ENCODE measurements at places on chromosomes 2 and 18. TPM values are rescaled to one million over a fixed set of nuclear protein-coding genes. Genes with fewer than 3 reads are reported as not detected.

GRCh38 chr2:109373791-109374547 is 239.8 kb downstream of the SEPTIN10 start:
- DNase-seq: peak; percentile 62

DNA sequence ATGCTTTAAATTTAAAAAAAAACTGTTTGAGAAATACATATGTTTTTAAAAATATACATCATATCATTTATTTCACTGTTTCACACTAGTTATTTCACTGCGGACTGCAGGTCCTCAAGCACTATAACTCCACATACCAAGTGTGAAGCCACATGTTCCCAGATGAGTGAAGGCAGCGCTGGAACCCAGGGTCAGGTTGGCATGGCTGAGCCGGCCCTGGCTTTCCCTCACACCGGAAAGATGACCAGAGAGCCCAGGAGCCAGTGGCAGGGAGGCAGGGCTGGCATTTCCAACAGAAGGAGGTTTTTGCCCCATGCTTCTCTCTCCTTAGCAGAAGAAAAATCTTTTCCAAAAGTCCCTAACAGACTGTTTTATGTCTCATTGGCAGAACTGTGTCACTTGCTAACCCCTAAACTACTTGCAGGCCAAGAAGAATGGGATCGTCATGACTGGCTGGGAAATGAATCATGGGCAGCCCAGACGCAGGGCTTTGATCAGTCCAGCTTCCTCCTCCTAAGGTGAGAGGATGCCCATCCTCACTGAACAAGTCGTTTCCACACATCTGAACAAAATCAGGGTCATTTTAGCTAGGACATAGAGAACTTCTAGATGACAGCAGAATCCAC is 287.6 kb upstream of the HNRNPA3 start:
- no peak for DNase-seq

GRCh38 chr2:169803480-169803879 is 4.8 kb downstream of the SSB start:
- DNase-seq: no peak

DNA sequence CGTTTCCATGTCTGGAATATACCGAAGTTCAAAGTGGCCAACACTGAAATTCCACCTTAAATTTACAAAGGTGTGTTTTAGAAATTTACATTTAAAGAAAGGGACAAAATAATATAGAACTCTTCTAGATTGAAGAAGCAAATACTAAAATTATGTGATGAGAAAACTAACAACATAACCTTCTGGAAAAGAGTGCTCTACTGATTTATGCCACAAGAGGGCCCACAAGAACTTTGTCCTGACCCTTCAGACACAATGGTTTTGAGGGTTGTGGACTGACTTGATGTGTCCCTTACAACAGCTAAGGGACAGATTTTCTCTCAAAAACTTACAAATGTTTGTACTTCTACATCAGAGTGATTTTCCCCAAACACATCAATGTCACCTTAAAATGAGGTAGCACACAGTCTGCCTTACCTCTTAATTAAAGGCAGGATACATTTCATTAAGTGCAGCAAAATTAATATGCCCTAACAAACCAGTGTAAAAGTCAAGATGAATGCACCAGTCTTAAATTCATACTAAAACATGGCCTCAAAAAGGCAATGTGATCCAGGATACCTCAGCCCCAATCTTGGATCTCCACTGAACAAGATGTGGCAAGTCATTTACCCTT is 36.2 kb downstream of the EIF2AK3 start:
- no peak for DNase-seq

- DNase-seq: no peak
Measured at GRCh38 chr2:112187805-112188596, 49.8 kb downstream of the FBLN7 start.

GRCh38 chr2:163802284-163802683 is 66.5 kb upstream of the FIGN start:
- no peak for DNase-seq

GRCh38 chr2:101693991-101694588 is 3.4 kb upstream of the MAP4K4 start:
- DNase-seq: no peak

GRCh38 chr2:38037325-38037724 is 38.6 kb downstream of the CYP1B1 start:
- no peak for DNase-seq

DNA sequence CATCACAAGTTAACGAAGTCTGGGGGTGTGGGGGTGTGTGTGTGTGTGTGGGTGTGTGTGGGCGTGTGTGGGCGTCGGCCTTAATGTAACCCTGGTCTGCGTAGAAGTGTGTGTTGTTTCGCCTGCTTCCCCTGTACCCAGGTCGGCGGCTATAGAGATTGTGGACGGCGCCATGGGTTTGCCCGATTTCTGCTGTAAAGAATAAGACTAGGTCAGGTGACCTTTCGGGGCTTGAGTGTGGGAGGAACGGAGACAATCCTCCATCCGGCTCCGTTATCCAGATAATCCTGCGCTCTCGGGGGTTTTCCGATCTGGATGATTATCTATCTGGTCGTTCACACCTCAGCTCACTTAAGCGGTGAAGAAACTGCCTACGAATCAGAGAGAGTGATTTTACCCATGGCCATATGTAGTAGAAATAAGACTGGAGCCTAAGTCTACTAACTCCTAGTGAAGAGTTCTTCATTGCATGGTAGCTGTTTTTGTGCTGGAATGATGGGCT is 543 bp downstream of the HADHB start:
- DNase-seq: no peak

DNA sequence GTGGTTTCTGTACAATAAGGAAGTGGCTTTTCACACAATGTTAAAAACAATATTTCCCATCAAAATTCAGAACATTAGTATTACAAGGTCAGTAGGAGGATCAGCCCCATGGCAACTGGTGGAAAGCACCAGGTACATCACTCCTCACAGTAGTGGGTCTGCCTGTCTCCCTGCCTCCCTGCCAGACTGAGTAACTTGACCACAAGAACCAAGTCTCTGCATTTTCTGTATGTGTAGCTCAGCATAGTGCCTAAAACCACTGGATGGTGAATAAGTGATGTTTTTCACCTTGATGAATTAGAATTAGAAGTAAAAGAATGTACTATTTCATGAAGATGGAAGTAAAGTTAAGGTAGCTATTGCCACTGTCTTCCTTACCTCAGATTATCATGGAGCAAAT is 4.1 kb upstream of the WDR7 start:
- DNase-seq: no peak

- DNase-seq: no peak
Measured at GRCh38 chr2:21939967-21940366, 816.2 kb downstream of the TDRD15 start.

GRCh38 chr2:20988905-20989304 is 55.0 kb downstream of the APOB start:
- DNase-seq: no peak

DNA sequence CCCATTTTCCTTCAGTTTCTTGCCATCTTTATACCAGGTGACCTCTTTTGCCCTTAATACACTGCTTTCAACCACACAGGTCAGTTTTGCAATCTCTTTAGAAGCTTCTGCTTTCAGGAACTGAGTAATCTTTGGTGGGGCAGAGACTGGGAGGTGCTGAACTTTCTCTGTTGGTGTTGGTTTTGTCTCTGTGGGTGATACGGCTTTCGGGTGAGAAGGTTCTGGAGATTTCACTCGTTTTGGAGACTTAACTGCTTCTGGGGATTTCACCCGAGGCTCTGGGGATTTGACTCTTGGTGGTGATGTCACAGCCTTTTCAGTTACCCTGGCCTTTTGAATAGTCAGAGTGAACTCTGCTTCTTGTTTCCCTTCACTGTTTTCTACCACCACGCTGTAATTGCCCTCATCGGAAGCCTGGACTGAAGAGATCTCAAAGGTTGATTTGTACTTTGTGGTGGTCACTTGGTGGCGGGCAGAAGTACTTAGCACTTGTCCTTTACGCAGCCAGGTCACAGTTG is 50.4 kb downstream of the PLEKHA3 start:
- no peak for DNase-seq

DNA sequence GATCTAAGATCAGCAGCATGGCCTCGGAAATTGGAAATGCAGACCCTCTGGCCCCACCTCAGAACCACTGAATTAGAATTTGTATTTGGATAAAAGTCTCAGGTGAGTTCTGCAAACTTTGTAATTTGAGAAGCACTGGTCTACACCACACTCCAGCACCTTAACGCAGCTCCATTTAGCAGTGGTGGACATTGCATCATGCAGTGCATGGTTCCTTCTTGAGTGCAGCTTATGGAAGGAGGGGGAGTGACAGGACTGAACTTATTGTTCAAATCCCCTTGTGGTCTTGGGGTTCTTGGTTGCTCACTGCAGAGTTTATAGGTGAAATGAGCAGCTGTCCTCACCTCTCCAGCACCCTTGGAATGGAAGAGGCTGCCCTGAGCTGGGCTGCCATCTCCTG is 17.4 kb upstream of the STEAP3 start:
- peak; percentile 23 for DNase-seq

DNA sequence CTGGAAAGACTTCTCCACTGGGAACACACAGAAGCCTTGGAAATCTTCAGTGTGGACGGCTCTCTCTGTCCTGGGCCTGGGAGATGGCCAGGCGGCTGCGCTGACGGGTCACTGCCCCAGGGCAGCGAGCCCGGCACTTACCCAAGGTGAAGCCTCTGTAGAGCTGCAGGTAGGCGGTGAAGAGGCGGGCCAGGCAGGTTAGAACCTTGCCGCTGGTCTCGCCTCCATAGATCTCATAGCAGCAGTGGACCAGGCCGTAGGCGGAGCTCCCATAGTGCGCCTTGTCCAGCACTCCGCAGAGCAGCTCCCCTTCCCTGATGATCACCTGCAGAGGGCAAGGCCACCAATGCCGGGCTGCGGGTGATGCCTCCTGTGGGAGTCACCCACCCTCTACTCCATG is 53.0 kb downstream of the POLR1A start:
- peak; percentile 71 for DNase-seq

DNA sequence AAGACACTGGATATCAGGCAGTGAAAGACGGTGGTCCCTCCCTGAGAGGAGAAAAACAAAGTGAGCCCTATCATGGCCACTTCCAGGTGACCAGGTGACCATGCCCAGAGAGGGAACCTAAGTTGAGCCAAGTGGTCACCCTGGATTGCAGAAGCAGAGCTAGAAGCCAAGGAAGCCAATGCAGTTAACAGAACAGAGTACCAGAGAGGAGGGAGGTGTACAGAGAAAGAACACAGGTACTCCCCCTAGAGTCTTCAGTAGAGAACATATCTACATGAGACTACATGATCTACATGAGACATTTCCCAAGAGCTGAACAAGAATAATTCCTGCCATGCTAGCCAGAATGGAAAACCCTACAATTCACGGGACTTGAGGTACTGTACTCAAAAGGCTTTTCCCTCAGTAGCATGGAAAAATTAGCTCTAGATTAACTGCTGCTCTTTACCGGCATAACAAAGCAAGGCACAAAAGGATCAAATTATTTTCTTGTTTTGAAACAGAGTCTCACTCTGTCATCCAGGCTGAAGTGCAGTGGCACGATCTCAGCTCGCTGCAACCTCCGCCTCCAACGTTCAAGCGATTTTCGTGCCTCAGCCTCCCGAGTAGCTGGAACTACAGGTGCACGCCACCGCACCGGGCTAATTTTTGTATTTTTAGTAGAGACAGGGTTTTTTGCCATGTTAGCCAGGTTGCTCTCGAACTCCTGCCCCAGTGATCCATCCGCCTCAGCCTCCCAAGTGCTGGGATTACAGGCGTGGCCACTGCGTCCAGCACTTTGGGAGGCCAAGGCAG is 23.5 kb downstream of the ROCK2 start:
- no peak for DNase-seq

DNA sequence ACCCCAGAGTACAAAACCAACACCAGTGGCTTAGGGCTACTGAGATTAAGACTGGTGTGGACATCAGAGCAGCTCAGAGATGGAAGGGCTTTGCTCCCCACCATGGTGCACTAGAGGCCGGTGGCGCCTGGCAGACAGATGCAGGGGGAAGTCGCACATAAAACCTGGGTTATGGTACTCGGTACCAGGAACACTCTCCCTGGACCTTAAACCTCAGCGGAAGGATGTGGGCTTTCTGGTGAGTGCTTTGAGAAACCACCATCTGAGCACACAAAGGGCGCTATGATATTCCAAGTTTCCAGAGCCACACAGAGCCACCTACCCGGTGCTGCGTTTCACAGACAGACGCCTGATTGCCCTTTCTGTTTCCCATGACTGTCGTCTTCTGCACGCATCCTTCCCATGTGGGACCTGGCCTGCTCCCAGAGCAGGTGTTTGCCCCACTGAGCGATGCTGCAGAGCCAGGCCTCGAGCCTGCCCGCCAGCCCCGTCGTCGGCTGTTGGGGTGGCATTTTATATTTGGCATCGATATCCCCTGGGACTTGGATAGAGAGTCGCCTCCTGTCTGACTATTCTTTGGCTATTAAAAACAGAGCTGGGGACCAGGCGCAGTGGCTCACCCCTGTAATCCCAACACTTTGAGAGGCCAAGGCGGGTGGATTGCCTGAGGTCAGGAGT is 89.5 kb upstream of the ODC1 start:
- DNase-seq: no peak

GRCh38 chr2:239108459-239108858 is 260.6 kb downstream of the TWIST2 start:
- DNase-seq: no peak

DNA sequence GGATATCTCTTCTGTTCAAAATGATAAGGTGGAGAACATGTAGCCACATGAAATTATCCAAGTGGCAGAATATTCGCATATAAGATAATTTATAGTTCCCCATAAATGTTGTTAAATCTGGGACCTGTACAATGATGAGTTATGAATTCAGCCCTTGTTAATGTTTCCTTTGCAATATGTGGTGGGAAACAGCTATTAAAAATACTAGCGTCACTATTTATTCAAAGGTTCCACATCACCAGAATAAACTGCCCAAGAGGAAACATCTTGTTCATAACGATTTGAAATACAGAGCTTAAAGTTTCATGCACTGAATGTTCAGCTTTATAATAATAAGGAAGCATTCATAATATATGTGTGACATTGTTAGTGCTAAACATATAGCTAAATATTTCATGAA is 223.9 kb upstream of the TCF4 start:
- DNase-seq: no peak

SFTPB gene
- not detected for total RNA-seq

PROC gene
- total RNA-seq: not detected

LYPD6 gene
- 0.38 TPM for total RNA-seq

CD8B gene
- 0.37 TPM for total RNA-seq

CCDC178 gene
- 0.97 TPM for total RNA-seq

PTH2R gene
- total RNA-seq: not detected

UCN gene
- 1.2 TPM for total RNA-seq

EIPR1 gene
- 14.1 TPM for total RNA-seq

POMC gene
- total RNA-seq: 1.9 TPM

LINC00305 gene
- not detected for total RNA-seq
